ENCODE measurements at places on chromosomes 4 and X.

DNA sequence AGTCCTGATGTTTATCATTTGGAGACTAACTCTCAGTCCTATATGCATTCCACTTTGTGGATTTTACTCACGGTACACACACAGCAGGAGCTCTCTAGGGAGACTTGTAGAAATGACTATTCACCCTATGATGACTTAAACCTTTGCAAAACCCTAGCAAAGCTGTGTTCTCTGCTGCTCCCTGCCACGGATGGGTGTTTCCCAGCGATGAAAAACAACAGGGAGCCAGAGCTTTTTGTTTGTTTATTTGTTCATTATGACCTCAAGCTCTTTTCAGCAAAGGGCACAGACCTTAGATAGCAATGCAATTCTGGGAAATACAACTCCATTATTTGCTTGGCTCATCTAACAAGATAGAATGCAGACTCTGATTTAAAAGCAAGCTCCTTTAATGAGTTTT lies 156.6 kb downstream of the GRIA3 start:
- DNase-seq: no peak

DNA sequence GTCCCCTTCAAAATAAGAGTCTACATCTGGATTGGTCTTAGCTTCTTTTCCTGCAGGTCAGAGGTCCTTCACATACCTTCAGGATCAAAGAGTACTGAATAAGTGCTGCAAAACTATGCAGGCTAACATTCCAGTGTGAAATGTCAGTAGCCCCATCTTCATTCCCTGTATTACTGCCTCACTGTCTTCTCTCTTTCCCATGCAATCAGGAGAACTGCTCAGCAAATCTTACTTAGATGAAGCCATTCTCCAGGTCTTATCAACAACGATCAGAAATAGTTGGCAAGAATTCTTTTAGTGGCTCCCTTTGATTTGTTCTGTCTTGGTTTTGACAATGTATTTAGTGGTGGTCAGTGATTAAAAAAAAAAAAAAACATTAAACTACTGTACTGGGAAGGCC lies 26.0 kb upstream of the IQCM start:
- no peak for DNase-seq

DNA sequence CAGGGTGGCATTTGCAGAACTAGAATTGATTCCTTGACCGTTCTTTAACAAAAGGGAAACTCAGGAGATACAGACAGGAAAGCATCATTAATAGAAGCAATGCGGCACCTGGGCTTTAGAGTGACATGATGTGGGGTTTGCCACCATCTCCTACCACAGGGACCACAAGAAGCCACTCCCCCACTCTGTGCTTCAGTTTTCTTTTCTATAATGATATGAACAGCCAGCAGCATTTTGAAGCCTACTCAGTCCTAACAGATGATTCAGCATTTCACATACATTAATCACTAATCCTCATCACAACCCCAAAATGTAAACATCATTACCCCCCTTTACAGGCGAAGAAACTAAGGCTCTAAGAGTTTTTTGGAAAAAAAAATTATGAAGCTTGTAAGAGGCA lies 22.9 kb downstream of the CCDC149 start:
- no peak for DNase-seq

- DNase-seq: no peak
These were observed 57.2 kb upstream of the UGT2B7 start for GRCh38 chr4:69039071-69039470.

GRCh38 chrX:119194621-119195020 lies 41.5 kb upstream of the PGRMC1 start:
- DNase-seq: no peak

GRCh38 chr4:164606478-164606877 lies 147.5 kb upstream of the SMIM31 start:
- no peak for DNase-seq

DNA sequence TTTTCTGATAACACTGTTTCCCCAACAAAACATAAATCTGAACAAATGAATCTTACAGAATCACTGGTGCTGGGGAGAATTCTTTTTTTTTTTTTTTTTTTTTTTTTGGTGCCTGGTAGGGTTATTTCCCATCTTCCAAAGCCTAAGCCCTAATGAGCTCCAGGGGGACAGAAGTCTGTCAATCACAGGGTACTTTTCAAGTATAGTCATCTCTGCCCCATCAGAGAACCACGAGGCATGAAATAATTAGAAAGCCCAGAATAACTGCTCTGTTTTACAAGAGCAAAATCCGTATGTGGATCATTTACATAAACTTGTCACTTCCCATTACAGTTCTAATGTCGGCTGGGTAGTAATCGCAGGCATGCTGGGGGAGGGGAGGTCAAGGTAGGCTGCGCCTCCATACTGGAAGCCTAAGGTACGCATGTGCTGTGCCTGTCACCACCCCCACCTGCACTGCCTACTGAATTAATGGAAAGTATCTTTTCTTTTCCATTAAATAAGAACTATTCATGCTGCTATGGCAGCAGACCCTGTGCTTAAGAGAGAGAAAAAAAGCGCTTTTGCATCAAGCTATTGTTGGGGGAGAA lies 164.7 kb upstream of the LEF1 start:
- DNase-seq: no peak

DNA sequence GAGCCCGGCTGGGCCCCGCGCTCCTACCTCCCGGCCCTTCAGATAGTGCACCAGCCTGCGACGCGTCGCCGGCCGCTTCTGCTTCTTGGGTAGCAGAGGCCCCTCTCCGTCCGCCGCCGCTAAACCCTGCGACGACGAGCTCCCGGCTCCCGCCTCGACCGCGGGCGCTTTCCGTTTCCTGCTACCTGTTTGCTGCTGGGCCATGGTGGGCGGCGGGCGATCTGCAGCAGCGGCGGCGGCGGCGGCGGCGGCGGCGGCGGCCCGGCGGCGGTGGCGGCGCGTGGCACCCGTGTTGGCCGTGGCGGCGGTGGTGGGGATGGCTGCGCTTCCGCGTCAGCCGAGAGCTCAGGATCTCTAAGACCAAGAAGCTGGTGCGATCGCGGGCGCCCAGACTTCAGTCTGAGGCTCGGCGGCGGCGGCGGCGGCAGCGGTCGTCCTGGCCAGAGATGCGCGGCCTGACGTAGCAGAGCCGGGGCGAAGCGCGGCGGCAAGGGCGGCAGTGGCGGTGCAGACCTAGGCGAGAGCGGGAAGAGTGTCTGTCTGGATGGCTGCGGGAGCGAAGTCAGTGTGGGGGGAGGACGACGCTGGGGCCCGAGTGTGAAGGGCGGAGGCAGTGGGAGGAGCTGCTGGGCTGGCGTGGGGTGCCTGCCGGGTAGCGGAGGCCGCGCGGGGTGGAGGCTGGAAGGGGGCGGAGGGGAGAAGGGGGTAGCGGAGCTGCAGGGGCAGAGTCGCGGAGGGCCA lies at the start of gene DCAF12L2:
Gene DCAF12L2, minus strand, starts transcription at position 569 of the 741 bp plus-strand sequence. Its CDS starts 365 bp downstream, at position 204.
- no peak for DNase-seq

Data from activated T-cell treated with anti-CD3 and anti-CD28 coated beads, Interleukin-2, amount 50 U/mL, for 48 hours (primary cell).